ENCODE measurements at places on chromosomes 13 and 19.

DNA sequence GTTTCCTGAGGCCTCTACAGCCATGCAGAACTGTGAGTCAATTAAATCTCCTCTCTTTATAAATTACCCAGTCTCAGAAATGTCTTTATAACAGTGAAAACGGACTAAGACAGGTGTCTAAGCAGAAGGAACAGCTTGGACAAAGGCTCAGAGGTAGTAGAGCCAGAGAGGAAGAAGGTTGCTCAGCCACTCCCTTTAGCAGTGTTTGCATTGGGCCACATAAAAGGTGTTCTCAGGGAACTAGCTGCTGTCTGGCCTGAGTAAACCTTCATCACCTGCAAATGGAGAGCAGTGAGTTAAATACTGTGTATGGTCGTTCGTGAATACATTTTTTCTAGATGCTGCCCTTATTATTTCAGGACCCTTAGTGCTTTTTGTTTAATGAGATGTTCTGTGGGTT lies 383.4 kb downstream of the EFNB2 start:
- no peak for DNase-seq

DNA sequence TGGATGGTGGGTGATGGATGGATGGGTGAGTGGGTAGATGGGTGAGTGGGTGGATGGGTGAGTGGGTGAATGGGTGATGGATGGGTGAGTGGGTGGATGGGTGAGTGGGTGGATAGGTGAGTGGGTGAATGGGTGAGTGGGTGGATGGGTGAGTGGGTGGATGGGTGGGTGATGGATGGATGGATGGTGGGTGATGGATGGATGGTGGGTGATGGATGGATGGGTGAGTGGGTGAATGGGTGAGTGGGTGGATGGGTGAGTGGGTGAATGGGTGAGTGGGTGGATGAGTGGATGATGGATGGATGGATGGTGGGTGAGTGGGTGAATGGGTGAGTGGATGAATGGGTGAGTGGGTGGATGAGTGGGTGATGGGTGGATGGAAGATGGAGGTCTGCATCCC lies 2.8 kb downstream of the SMIM24 start:
- no peak for DNase-seq

GRCh38 chr13:49495783-49496762 lies at the start of gene PHF11:
Gene PHF11 (plus strand): TSS chr13:49495953. CDS start chr13:49496002, 49 bp downstream.
- DNase-seq: peak; percentile 82

DNA sequence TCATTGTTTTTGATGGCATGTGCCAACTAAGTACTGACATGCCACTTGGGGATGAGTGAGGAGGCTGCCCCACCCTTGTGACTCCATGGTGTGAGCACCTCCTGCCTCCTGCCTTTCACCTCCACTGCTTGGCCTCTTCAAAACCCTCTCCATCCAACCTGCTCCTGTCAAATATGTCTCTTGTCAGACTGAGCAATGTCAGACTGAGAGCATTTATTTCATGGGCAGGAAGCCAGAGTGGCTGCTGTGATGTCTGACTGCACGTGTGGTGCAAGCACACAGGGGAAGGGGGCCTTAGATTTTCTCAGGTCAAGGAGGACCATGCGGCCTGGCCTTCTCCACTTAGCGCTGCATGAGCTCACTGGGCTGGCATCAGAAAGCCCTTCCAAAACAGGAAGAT lies 68.3 kb downstream of the STARD13 start:
- DNase-seq: no peak

GRCh38 chr13:73082471-73082870 lies 23.7 kb downstream of the KLF5 start:
- no peak for DNase-seq

DNA sequence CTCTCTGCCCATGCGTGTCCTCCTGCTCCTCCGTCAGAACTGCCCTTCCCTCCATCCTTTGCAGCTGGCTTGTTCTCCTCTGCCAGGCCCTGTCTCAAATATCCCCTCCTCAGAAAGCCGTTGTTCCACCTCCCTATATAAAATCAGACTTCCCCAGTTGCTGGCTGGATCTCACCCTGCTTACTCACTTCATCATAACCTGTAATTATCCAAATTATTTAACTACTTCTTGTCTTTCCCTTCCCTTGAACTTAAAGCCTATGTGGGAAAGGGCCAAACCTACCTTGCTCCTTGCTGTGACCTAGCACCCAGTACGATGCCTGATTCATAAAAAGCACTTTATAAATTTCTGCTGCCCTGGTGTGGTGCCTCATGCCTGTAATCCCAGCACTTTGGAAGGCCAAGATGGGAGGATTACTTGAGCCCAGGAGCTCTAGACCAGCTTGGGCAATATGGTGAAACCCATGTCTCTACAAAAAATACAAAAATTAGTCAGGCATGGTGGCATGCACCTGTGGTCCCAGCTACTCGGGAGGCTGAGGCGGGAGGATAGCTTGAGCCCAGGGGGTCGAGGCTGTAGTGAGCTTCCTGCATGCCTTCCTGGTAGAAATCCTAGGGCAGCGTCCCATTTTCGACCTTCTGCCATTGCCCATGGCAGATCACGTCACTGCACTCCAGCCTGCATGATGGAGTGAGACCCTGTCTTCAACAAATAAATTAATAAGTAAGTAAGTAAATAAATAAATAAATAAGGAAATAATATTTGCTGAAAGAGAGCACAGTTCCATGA lies 39.5 kb upstream of the ZNF536 start:
- no peak for DNase-seq

DNA sequence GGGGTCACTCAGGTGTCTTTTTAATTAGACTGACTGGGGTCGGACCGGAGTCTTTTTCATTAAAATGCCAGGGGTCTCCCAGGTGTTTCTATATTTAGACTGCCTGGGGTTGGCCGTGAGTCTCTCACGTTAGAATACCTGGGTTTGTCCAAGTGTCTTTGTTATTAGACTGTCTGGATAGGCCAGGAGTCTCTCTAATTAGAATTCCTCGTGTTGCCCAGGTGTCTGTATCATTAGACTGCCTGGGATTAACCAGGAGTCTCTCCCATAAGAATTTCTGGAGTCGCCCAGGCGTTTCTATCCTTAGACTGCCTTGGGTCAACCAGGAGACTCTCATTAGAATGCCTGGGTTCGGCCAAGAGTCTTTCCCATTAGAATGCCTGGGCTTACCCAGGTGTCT lies 1445.7 kb downstream of the UQCRFS1 start:
- DNase-seq: no peak

- DNase-seq: no peak
Observed at GRCh38 chr19:45820413-45821102, 5.5 kb upstream of the RSPH6A start.

- no peak for DNase-seq
Observed at GRCh38 chr13:24625870-24626849, 54.0 kb upstream of the ATP12A start.

DNA sequence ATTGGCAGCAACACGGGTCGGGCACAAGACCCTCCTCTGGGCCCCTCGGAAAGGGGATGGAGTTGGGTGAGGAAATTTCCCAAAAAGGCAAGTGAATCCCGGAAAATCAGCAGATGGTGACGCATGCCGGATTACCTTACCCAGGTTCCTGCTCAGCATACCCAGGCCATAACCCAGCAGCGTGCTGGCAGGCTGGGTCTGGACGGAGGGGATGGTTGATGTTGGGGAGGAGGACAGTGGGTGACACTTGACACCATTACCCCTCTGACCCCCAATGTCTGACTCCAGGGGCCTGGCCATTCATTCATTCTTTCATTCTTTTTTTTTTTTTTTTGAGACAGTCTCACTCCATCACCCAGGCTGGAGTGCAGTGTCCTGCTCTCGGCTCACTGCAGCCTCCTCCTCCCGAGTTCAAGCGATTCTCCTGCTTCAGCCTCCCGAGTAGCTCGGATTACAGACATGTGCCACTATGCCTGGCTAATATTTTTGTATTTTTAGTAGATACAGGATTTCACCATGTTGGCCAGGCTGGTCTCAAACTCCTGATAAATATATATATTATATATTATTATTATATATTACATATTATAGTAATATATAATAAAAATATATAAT lies 799 bp downstream of the PVR start:
- no peak for DNase-seq

DNA sequence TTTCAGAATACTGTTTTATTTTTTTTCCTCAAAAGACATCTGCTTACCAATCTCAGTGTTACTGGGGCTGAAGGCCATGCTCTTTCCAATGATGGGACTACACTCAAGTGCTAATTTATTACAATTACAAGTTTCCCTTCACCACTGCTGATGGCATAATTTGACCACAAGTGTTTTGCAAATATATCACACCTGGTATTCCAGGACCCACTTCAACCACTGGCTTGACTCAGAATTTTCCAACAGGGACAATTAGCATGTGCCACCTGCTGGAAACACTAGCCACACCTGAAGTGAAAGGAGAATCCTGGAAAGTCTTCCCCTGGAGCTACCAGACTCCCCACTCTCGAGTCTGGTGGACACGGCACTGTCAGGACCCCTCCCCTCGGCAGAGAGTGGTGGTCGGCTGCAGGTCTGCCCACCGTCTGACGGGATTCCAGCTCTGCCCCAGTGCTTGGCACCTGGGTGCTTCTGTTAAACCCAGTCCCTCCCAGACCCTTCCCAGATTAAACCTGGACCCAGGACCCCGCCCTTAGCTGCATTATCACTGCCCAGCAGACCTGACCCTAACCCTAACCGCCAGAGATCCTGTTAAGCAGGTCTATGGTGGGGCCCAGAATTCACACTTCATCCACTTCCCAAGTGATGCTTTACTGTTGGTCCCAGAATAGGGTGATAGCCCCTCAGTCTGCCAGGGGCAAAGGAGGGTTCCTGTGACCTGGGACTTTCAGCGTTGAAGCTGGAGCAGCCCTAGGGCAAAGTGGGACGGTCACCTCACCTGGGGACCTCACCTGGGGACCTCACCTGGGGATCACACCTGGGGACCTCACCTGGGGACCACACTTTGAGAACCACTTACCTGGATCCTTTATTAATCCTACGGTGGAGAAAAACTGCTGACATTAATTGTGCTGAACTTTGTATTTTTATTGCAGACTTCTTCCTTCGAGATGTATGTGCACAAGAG lies 17.6 kb upstream of the RASA3 start:
- no peak for DNase-seq

- DNase-seq: no peak
Observed at GRCh38 chr13:71316792-71317363, 550.1 kb downstream of the DACH1 start.

DNA sequence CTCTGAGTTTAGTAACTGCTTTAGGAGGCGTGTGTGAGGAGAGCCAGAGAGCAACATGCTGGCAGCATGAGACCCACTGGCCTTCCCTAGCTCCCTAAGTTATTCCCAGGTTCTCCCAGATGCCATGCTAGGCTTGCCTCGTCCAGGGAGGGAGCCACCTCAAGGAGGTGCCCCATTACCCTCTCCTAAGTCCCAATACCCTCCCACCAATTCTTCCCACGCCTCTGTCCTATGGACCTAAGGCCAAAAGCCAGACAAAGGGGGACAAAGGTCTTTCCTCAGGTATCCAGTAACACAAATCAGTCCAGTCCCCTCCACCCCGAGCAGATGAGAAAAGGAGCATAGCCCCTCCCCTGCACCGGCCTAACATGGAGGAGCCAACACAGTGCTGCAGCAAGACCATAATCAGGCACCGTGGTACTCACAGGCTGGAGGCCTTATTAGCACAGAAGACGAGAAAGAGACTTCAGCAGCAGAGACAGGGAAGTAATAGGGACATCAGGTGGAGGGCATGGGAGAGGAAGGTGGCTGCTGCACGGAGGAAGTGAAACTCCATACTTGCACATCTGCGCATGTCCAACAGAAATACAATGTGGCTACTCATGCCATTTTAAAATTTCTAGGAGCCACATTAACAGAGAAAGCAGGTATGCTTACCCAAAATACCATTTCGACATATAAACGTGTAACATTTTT lies 46.3 kb downstream of the BRD4 start:
- peak; percentile 37 for DNase-seq

- DNase-seq: no peak
Observed at GRCh38 chr13:109140479-109141349, 511.3 kb downstream of the MYO16 start.

- no peak for DNase-seq
Observed at GRCh38 chr13:33541456-33541855, 255.9 kb upstream of the STARD13 start.

DNA sequence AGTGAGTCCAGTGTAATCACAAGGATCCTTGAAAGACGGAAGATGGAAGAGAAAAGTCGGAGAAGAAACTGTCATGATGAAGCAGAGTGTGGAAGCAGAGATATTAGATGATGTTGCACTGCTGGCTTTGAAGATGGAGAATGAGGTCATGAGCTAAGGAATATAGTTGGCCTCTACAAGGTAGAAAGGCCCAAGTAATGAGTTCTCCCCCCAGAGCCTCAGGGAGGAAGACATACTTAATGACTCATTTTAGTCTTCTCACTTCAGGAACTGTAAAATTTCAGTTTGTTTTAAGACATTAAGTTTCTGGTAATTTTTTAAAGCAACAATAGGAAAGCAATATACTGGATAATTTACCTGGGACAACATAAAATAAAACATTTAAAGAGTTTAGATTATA lies 1331.5 kb upstream of the PCDH20 start:
- DNase-seq: no peak

- no peak for DNase-seq
Observed at GRCh38 chr19:1182727-1183126, 8.7 kb upstream of the SBNO2 start.

GRCh38 chr13:77697217-77698103 lies at the start of gene SLAIN1:
Gene SLAIN1 (plus strand): TSS chr13:77697687. CDS start chr13:77697914, 227 bp downstream.
- peak; percentile 59 for DNase-seq

DNA sequence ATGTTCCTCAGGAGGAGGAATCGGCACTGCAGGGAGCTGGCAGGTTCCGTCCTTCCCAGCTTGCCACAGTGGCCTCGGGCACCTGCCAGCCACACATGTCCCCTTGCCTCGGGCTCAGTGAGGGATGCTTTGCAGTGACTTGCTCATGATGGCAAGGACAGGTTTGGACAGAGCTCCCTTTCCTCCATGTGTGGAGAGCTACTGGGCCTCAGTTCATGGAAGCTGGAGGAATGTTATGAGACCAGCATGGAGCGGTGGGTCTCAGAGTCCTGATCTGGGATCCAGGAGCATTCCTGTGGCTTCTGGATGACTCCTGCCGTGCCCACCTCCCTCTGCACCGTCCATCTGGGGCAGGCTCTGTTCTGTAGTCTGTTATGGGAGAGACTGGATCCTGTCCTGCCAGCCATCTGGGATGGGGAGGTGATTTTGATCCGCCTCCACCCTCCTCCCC lies 59.2 kb downstream of the SIPA1L3 start:
- no peak for DNase-seq

DNA sequence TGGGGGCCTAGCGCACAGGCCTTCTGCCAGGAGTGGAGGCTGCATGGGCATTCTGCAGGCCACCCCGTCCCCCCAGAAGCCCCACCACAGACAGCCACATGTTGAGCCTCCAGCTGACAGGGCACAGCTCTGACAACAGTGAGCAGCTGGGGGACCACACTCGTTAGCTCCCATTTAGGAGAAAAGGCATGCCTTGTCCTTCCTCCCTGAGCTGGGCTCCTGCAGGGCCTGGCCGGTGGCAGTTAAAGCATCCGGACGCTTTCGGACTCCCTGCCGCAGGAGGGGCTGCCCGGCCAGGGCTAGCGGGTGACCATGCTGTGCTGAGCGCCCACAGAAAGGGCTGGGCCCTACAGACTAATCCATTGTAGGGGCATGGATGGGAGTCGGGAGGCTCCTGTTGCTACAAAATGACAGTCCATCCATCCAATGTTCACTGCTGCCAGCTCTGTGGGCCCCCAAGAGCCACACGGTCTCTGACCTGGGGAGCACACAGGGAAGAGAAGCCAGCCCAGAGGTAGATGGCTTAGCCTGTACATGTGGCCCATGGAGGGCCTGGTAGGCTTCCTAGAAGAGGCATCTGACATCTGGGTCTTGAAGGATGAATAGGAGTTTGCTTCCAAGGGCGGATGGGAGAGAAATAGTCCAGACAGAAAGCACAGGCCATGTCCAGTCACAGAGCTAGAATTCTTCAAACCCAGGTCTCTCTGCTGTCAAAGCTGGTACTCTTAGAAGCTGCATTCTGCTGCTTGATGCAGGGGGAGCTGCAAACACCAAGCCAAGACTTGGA lies 116.5 kb upstream of the VSTM2B start:
- DNase-seq: no peak
